ENCODE measurements at places on chromosomes 7 and 10. TPM values are rescaled to one million over a fixed set of nuclear protein-coding genes. Genes with fewer than 3 reads are reported as not detected.

DNA sequence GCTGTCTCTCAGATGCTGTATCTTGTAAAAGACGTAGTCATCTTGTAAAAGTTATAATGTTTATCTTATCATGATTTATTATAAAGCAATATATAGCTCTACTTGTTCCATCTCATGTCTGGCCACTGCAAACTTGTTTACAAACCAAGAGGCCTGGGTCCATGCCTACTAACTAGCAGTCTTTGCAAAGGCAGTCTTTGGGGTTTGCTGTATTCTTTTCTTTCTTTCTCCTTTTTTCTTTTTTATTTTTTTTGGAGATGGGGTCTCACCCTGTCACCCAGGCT, 272.6 kb downstream of the GATA3 start:
- DNase-seq = no peak

DNA sequence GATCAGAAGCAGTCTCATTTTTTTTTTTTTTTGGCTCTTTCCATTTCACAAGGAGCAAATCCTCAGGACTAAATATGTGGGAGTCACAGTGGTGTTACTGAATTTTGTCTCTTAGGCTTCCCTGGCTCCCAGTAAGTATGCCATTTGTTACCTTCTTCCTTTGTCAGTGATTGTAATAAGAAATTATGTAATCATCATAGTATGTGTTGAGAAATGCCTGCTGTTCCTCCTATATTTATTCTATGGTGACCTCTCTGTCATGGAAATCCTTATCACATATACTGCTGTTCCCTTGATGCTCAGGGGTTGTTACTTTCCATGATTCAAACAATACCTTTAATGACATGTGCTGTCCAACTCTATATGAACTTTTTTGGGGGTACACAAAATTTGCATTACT, 4.8 kb upstream of the OR9A4 start:
- no peak for DNase-seq

- peak; percentile 58 for DNase-seq
These were observed 51.2 kb downstream of the KIF5B start for GRCh38 chr10:32005050-32005449.

DNA sequence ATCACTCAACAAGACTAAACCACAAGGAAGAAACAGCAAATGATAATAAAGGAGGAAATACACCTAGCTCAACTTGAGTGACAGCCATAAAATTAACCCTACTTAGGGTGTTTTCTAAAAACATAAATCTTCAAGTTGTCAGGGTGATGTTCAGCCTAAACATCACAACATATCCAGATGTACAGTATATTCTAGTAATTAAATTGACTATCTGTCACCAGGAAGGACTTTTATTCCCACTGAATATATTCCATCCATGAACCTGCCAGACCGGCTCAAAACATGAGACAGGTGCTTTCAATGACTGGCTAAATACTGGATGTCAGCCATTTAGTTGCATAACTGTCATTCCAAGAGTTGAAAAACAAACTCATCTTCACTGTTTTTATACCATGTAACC, 298.1 kb upstream of the NEBL start:
- no peak for DNase-seq

DNA sequence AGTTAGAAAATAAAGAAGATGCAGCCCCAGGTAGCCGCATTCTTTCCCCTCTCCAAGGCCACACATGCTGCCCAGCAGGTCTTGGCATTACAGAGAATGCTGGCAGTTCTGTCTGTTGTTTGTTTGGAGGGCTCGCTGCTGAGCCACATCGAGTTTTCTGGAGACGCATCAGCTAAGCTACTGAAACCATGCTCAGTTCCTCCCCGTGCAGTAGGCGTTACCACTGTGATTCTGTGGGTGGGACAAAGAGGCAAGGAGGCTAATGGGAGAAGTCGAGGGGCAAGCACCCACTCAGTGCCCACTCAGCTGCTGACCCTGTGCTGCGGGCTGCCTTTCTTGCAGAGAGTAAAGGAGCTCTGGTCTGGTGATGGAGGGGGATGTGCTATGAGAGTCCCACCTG, 15.5 kb upstream of the GTPBP4 start:
- DNase-seq = no peak

CYREN gene
- 60.7 TPM for total RNA-seq

GOLGA7B gene
- not detected for total RNA-seq

Data from HepG2 (cell line).